ENCODE measurements at places on chromosomes 1 and 21.

GRCh38 chr1:166182281-166182680 lies 15.5 kb upstream of the FAM78B start:
- DNase-seq: no peak

GRCh38 chr1:236760480-236760879 lies 34.6 kb upstream of the MTR start:
- no peak for DNase-seq

GRCh38 chr1:153643100-153643499 lies 9.2 kb downstream of the CHTOP start:
- DNase-seq: no peak

GRCh38 chr1:11851180-11851579 lies 3.6 kb upstream of the NPPA start:
- no peak for DNase-seq

GRCh38 chr1:41322835-41323234 lies 38.4 kb upstream of the FOXO6 start:
- DNase-seq: no peak

GRCh38 chr1:77239311-77239710 lies 20.1 kb upstream of the PIGK start:
- DNase-seq: no peak

DNA sequence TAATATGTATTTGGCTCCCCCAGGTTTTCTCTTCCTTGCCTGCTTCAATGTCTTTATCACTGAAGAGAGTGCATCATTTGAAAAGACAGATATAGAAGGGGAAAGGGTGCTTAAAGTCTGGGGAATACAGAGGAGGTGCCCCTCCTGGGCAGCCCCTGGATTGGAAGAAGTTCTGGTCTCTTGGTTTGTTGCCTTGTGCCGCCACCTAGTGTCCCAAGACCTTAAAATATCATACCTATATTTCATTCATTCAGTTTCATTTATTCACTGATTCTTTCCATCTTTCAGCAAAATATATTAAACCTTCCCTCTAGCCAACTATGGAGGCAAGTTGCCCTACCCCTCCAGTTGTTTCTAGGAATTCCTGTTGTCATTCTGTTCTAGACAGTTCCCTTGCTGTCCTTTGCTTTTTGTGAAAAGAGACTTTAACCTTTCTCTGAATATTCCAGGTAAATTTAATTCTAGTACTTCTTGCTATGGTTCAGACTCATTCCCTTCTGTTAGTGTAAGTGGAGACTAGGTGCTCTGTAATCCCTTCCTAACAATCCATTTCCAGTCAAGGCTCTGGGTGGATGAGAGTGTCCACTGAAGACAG lies 56.1 kb downstream of the MEF2D start:
- no peak for DNase-seq

DNA sequence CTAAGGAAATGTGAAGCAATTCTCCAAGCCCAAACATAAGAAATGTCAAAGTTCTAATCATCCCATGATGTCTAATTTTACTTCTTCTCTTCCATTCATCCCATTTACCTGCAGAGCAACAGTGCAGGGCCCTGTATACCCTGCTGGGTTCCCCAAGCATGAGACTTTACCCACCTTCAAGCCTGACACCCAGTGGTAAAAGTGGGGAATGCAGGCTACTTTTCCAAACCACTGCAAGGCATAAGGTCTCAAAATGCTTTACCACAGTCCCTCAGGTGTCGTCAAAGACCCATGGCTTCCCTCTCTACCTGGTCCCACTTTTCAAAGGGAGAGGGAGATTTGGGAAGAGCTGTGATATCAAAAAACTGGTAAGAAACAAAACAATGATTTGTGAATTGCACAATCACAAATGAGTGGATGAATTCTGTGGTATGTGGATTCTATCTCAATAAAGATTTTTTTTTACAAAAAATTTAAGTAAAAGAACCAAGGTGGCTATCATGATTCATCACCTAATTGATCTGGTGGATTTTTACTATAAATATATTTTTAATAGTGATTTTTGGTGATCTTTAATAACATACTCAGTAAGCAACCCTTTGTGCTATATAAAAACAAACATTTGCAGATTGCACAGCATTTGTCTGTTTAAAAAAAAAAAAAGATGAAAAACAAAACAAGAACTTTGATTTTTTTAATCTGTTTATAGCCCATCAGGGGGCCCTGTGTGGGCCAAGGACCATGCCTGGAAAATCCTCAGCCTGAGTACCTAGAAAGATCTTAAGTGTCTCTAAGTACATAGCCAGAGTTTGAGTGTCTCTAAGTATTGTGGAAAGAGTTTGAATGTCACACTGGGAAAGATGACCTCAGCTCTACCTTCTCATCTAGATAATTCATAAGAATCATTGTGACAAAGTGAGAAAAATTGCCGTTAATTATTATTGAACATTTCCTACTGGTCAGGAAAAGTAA lies 73.1 kb upstream of the GJB5 start:
- no peak for DNase-seq

DNA sequence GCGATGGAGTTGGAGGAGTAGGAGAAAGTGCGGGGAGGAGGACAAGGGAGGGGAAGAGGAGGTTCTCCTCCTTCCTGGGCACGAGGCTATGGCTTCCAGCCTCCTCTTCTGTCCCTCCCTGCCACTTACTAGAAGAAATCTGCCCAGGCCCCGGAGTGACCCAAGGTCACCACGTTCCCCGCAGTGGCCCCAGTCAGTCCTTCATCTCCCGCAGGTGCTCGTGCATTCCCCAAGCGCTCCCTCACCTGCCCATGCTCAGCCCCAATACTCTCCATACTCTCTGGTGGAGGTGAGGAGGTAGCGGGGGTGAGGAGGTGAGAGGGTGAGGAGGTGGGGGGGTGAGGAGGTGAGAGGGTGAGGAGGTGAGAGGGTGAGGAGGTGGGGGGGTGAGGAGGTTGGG lies 85.4 kb downstream of the CCDC185 start:
- DNase-seq: no peak

DNA sequence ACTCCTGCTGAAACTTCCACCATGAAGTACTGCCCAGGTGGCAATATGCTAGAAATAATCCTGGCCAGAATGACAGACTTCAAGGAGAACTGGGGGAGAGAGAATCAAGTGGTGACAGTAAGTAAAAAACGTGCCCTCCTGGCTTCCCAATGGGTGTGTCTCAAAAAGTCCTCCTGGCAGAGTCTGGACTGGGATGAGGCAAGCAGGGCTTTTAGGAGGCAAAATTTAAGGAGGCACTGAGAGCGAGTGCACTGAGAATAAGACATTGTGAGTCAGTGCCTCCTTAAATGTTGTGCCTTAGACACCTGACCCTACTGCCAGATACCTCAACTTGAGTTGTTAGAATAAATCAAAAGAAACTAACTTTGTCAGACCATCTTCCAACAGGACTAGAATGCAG lies 2.2 kb downstream of the LRRC52 start:
- no peak for DNase-seq

DNA sequence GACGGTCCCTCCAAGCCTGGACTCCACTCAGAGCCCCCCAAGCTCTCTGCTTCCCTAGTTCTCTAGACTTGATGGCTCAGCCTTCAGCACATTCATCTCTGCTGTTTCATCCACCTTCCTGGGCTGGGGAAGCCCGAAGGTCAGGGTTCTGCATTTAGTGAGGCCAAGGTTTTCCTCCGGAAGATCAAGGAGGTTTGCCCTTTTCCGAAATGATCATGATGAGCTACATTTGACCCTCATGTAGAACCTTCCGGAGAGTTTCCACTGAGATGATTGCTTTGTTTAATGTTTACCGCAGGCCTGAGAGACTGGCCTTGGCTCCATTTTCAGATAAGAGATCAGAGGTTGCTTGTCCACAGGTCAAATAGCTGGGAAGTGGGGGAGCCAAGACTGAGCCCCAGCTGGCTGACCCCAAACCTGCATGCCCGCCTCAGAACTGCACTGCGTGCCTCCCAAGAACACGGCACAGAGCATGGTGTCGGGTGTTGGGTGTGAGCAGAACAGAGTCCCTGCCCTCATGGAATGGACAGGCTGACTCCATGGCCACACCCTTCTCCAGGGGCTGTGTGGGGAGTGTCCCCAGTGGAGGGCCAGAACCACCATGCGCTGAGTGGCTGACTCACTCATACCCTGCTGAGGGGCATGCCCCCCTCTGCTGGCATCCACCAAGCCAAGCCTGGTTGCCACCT lies 200.8 kb upstream of the TMEM51 start:
- DNase-seq: no peak

GRCh38 chr1:7300893-7301663 lies 470.0 kb upstream of the VAMP3 start:
- DNase-seq: no peak

DNA sequence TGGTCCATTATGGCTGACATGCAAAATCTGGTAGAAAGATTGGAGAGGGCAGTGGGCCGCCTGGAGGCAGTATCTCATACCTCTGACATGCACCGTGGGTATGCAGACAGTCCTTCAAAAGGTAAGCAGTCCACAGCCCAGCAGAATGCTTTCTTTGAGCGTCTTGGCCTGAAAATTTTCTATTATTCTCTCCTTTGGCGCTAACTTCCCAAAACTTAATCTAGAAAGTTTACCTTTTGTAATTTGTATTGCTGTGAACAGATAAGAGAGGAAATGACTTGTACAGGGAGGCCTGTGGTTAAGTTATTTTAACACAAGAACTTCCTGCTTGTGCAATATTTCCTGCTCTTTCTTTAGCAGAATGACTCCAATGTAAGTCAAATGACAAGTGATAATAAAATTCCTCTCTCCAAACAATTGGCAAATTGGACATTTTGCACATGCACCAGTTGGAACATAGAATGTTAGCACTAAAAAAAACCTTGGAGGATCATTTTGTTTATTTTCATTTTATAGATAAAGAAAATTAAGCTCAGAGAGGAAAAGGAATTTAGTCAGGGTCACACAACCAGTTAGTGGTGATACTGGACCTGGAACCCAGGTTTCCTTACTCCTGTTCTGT lies 18.9 kb downstream of the CAP1 start:
- no peak for DNase-seq

GRCh38 chr1:59107516-59107915 lies 189.4 kb upstream of the FGGY start:
- no peak for DNase-seq

GRCh38 chr21:21845901-21846300 lies 847.7 kb downstream of the NCAM2 start:
- DNase-seq: no peak

DNA sequence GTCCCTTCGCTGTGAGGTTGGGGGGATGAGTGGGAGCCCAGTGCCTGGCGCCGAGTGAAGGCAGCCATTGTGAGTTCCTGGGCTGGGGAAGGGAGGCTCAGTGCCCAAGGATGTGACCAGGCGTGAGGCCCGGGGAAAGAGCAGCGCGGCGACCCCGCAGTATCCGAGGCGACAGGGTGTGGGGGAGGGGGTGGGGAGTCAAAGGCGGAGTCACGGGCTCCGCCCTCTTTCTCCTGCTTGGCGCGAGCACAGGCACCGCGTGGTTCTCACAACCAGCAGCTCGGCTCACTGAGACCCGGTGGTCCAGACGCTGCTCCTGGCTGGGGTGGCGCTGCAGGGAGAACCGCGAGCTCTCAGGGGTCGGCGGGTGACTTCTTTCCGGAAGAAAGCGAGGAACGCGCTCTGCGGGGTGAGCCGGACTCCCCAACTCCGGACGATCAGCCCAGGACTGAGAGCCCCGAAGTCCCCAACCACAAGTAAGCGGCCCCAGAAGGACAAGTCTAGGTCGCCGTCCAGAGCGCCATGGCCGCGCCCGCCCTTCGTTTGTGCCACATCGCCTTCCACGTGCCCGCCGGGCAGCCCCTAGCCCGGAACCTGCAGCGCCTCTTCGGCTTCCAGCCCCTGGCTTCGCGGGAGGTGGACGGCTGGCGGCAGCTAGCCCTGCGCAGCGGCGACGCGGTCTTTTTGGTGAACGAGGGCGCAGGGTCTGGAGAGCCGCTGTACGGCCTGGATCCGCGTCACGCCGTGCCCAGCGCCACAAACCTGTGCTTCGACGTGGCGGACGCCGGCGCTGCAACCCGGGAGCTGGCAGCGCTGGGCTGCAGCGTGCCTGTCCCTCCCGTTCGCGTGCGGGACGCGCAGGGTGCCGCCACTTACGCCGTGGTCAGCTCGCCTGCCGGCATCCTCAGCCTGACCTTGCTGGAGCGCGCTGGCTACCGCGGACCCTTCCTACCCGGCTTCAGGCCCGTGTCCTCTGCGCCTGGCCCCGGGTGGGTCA lies at the start of gene HPDL:
Gene HPDL, plus strand, starts transcription at position 269 of the 997 bp plus-strand sequence. Its CDS starts 254 bp downstream, at position 523.
- DNase-seq: peak; percentile 72
